ENCODE measurements at places on chromosomes 11 and 22.

GRCh38 chr22:19648419-19648929 lies 65.8 kb upstream of the SEPTIN5 start:
- no peak for DNase-seq

DNA sequence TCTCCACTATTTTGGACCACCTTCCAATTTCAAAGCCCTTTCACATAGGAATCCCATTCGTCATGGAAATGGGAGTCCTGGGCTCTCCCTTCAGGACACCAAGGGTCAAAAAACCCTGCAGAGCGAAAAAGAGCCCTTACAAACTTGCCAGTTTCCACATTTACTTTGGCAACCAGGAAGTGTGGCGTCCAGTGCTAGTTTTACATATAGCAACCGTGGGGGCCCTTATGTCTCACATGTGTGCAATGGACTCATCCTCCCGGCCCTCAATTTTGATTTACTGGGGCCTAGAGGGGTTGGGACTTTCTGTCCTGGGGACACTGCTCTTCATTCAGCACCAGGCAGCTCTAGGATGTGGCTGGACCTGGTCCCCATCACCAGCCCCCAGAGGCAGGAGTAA lies 33.7 kb downstream of the DAGLA start:
- DNase-seq, result no peak

GRCh38 chr11:111851636-111852035 lies 19.7 kb downstream of the ALG9 start:
- peak; percentile 17 for DNase-seq

GRCh38 chr11:79066456-79067351 lies 374.1 kb downstream of the TENM4 start:
- no peak for DNase-seq

DNA sequence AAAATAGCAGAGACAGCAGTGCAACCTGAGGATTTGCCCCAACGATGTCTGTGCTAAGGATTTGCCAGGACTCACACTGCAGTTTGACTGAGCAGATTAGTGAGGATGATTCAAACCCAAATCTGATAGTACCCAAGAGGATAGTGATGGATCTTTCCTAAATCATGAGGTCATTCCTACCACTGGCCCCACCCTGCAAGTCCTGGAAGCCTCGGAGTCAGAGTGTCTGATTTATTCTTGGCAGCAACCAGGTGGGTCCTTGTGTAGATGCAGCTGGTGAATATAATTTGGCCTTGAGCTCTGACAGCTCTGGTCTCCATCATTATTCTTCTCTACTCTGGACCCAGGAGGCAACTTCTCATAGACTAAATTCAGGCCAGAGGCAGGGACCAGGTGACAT lies 179.3 kb upstream of the RAG2 start:
- no peak for DNase-seq

DNA sequence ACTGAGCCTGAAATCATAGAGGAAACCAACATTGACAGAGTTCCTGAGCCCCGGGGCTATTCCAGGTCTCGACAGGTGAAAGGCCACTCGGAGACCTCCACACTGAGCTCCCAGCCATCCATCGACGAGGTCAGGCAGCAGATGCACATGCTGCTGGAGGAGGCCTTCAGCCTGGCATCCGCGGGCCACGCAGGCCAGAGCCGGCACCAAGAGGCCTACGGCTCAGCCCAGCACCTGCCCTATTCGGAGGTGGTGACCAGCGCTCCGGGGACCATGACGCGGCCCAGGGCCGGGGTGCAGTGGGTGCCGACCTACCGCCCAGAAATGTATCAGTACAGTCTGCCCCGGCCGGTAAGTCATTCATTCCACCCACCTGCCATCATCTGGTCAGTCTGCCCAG lies 54.9 kb downstream of the C11orf91 start:
- DNase-seq, result no peak

DNA sequence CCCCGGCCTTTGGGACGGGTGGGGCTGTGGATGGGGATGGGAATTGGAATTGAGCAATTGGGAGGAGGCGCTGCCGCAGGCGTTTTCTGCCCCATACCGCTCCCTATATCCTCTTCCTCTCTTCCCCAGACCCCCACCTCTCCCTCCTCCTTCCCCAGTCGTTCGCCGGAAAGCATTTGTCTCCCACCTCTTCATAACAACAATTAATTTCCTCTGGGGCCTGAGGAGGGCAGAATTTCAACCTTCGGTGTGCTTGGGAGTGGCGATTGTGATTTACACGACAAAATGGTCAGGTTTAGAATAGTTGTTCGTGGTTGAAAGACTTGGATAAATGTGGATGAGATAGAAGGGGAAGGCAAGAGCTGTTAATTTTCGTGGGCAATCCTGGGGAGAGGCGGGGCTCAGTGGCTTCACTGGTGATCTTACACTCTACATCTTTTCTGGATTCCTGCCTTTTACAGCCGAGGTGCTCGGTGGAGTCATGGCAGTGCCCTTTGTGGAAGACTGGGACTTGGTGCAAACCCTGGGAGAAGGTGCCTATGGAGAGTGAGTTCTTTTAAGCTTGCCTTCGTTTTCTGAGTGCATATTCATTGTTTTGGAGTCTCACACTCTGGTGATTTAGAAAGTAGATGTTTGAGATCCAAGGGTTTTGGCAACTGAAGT lies 1.5 kb downstream of the CHEK1 start:
- peak; percentile 85 for DNase-seq

GRCh38 chr11:35588627-35589026 lies 29.6 kb upstream of the FJX1 start:
- peak; percentile 43 for DNase-seq

DNA sequence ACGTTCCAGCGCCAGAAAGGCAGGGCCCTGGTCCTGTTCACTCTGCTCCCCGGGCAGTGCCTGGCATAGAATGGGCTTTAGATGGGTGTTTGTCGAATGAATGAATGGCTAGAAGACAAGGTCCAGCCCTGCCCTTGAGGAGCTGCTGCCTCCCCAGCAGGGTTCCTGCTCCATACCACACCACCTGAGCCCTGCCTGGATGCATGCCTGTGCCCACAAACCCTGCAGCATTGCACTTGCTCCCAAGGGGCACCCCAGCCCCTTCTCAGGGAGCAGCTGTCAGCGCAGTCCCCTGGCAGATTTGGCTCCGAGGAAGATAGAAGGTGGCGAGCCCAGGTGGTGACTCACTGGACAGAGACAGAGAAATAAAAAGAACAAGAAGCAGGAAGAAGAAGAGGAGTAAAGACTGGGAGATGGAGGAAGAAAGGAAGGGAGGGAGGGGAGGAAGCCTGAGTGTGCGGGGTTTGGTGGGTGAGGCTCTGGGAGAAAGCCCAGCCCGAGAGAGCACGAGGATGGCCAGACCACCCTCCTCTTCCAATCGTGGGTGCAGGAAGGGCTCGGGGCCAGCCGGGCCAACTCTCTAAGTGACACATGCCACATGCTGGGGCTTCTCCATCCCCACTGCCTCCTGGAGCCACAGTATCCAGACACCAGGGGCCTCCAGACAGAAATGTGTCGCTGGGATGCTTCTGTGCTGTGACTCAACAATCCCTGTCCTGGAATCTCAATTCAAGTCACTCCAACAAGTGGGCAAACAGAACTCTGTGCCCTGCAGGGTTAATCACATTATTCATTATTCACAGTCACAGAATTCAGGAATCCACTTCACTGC lies 1474.3 kb downstream of the BRD1 start:
- DNase-seq, result no peak

DNA sequence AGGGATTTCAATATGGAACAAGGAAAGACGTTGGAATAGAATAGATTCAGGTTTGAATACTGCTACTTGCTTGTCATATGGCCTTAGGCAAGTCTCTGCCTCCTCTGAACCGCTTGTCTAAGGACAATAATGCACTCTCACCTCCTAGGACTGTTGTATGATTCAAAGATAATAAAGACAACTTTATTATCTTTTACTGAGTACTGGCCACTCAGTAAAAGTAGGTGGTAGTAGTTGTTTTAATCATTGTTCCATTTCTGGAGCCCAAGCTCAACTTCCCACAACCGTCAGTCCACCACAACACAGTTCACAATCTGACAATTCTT lies 134.2 kb downstream of the ME3 start:
- no peak for DNase-seq

DNA sequence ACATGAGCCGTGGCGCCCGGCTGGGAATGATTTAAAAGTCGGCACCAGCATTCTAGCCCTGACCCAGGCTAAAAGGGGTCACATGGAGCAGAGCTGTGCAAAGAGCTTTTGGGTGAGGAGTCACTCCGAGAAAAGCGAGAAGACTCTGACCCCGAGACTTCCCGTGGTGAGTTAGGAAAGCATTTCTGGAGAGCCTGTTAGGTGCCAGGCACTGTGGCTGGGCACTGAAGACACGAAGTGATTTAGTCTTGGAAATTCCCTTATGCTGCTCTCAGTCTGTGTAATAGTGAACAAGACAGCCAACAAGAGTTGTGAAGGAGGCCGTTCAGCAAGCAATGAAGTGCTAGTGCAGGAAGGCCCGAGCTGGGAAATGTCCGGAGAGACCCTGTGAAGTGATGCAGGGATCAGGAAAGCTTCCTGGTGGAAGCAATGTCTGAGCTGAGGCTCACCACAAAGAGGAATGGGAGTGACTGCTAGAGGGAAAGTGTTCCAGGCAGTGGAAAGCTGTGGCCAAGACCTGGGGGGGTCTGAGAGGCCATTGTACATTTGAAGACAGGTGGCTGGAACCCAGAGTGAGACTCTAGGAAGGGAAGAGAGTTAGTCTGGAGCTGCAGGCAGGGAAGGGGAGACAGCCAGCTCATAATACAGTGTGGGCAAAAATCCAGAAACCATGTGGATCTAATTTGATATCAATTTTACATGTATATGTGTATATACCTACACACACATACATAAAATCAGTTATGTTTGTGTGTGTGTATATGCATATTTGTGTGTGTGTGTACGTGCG lies 31.6 kb downstream of the MARK2 start:
- DNase-seq, result no peak

DNA sequence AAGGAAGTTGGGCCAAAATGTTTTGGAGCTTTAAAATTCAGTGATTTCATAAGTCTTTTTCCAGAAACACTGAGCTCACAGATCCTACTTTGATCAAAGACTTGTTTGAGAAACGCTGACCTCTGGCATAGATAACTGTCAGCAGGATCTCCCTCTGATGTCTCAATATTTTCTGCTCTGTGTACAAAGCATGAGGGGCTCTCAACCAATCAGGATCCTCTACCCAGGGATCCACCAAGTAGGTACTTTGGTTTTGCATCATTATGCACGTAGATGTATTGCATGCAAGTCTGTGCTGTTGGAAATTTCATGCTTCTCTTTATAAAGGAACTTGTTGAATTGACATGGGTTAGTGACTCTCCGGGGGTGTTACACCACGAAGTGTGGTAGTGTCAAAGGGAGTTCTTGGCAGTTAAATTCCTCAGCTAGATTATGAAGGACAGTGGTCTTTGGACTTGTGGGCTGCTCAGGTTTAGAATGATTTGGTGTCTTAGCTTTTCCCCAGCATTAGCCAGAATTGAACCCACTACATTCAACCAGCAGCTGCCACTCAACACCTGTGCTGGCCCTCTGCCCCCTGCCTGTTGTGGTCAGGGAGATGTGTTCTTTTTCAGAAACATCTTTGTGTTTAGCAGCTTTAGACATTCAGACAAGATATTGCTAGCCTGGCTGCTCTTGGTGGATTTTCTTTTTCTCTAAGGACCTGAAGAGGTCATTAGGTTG lies 1.7 kb upstream of the DIXDC1 start:
- DNase-seq, result no peak

DNA sequence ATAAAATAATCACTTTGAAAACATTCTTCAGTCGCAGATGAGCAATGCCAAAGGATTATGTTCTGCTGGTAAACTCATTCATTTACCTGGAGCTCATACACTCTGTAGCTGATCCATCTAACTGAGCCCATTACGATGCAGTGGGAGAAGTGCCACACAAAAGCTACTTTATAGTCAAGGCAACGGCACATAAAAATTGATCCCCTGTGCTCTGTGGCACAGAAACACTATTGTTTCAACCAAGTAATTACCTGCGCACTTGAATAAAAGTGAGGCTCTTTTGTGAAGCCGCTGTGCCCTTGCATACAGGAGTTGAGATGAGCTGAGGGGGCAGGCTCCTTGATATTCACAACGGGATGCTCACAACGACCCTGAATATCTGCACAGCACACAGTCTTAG lies 7.2 kb downstream of the DKK3 start:
- DNase-seq, result no peak

- DNase-seq, result no peak
Measured at GRCh38 chr11:116356451-116356850, 416.3 kb downstream of the BUD13 start.

GRCh38 chr22:31584804-31585160 lies 77.2 kb downstream of the PISD start:
- DNase-seq, result no peak

- DNase-seq, result no peak
Measured at GRCh38 chr11:108752297-108752751, 87.5 kb downstream of the DDX10 start.

DNA sequence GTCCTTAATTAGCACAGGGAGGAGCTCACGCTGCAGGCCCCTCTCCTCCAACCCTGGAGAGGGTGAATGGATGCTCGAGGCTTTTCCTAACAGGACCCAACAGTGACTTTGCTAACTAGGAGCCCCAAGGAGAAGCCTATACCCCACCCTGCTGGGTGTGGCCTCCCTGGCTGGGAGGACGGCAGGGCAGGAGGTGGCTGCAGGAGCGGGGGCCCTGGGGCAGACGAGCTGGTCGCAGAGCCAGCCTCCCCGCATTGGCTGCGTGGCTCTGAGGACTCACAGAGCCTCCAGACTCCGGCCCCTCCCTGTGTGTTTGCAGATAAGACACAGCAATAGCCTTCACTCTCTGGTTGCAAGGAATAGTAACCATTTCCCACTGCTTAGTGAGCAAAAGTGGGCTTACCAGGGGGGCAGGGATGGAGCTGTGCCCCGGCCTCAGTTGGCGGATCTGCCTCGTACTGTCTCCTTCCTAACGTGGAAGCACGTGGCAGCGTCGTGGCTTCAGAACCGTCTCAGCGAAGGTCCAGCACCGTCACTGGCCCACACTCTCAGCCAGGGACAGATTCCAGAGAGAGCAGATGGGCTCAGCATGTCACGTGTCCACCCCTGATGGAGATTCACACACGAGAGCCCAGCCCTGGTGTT lies 1087.5 kb downstream of the BRD1 start:
- no peak for DNase-seq

GRCh38 chr11:127218275-127218608 lies 217.7 kb upstream of the KIRREL3 start:
- no peak for DNase-seq

DNA sequence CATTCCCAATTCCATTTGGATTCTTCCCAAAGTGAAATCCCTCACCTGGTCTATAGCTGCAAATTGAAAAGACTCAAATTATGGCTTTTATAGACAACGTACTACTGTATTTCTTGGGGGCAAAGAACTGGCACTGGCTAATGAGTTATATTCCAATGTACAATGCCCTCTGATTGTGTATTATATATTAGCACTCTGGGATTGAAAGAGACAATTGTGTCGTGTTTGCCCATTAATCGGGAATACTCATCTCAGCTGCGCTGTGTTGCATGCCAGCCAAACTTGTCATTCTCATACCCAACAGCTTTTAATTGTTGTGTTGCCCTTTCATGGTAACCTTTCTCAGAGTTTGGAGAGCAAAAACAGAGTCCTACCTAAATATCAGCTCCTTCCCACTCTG lies 55.0 kb upstream of the ZBTB44 start:
- DNase-seq, result peak; percentile 98

DNA sequence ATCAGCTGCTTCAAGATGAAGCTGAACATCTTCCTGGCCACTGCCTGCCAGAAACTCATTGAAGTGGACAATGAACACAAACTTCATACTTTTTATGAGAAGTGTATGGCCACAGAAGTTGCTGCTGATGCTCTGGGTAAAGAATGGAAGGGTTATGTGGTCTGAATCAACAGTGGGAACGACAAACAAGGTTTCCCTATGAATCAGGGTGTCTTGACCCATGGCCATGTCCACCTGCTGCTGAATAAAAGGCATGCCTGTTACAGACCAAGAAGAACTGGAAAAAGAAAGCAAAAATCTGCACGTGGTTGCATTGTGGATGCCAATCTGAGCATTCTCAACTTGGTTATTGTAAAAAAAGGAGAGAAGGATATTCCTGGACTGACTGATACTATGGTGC lies 22.2 kb upstream of the BIRC3 start:
- no peak for DNase-seq
